ENCODE measurements at places on chromosomes 1 and 21.

DNA sequence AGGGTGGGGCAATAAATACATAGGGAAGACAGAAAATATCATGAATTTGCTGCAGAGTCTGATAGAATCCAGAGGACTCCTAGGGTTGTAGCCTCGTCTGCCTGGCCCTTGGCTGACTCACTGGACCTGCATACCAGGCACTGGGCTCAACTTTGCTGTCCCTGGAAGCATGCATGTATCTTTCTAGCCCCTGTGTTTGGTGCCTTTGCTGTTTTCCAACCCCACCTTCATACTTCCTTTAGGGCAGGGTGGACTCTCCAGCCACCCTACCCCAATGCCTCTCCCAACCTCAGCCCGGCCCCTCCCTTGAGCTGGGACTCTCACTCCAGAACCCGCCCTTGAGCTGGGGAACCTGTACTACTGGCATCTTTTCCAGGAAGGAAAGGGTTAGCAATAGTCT lies 1.2 kb downstream of the RAB25 start:
- no peak for DNase-seq

DNA sequence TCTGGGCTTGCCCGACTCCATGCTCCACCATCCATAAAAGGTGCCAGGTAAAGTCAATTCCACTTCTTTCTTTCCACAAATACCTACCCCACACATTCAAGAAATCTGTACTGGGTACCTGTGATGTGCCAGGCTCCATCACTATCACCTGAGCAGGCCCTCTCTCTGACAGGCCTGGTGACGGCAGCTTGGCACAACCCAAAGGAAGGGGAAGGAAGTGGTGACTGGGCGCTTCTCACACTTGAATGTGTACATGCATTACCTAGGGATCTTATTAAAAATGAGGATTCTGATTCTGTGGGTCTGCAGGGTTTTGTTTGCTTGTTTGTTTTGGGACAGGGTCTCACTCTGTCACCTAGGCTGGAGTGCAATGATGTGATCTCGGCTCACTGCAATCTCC lies 7.5 kb downstream of the HTR1D start:
- no peak for DNase-seq

- DNase-seq = no peak
These were observed 49.1 kb upstream of the RCOR3 start for GRCh38 chr1:211210052-211210451.

DNA sequence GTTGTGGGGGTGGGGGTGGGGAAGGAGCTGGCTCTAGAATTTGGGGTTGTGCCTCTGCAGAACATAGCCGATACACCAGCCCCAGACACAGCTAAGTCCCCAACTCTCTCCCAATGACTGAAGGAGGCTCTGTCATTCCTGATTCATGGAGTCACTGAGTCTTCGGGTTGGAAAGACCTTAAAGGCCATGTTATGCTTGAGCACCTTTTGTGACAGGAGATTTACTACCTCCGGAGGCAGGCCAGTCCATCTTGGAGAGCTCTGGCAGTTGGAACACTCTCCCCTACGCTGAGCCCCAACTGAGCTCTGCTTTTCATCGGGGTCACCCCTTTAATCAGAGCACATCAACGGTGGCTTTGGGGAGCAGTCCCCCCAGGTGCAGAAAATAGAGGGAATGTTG lies 284.4 kb upstream of the GJB5 start:
- no peak for DNase-seq

- DNase-seq = no peak
These were observed 87.4 kb upstream of the IGSF21 start for GRCh38 chr1:18020021-18020817.

DNA sequence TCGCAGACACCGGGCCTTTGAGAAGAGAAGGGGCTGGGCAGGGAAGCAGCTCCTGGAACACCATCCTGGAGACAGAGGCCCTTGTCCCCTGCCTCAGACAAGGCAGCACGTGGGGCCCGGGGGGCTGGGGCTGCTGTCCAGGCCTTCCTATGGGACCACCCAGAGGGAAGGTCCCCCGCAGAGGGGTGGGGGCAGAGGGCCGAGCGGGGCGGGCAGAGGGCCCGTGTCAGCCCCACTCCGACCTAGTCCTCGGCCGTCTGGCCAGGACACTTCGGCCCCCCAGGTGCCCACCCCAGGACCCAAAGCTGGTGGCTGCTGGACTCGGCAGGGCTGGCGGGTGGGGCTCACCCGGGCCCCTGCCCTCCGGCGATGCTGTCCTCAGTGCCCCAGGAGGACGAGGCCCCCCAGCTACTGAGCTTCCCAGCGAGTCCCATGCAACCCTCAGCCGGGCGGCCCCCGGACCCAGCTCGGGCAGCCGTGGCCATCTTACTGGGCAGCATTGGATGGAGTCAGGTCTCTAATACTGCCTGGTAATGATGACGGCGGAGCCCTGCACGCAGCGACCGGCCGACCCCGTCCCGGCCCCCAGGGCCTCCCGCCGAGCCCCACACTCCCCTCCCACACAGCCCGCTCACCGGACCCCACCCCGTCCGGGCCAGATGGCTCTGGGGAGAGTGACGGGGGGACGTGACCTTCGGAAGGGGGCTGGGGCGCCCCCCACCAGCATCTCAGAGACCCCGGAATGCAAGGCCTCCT lies 6.9 kb upstream of the TTLL10 start:
- DNase-seq = no peak

GRCh38 chr1:170634293-170634692 lies 29.6 kb upstream of the PRRX1 start:
- no peak for DNase-seq

GRCh38 chr1:155141749-155142148 lies 1.4 kb upstream of the DPM3 start:
- no peak for DNase-seq

- no peak for DNase-seq
These were observed 125.5 kb upstream of the ERRFI1 start for GRCh38 chr1:8151647-8152046.

DNA sequence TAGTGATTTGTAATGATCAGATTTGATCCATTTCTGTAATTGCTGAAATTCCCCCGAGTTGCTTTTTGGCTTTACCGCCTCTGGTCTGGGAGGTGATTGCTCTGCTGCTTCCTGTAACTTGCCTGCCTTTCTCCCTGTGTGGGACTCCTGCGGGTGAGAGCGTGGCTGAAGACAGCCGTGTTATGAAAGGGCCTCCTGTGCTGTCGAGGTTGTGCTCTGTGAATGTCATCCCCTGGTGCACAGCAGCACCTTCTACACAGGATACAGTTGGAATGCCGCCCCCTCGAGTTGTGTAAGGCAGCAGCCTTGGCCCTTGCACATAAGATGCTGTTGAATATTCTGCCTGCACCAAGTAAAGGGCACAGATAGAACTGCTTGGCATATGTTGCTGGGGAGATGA lies 5.9 kb downstream of the SOD1 start:
- no peak for DNase-seq

- peak; percentile 20 for DNase-seq
These were observed 35.9 kb upstream of the PTGS2 start for GRCh38 chr1:186715887-186716809.

DNA sequence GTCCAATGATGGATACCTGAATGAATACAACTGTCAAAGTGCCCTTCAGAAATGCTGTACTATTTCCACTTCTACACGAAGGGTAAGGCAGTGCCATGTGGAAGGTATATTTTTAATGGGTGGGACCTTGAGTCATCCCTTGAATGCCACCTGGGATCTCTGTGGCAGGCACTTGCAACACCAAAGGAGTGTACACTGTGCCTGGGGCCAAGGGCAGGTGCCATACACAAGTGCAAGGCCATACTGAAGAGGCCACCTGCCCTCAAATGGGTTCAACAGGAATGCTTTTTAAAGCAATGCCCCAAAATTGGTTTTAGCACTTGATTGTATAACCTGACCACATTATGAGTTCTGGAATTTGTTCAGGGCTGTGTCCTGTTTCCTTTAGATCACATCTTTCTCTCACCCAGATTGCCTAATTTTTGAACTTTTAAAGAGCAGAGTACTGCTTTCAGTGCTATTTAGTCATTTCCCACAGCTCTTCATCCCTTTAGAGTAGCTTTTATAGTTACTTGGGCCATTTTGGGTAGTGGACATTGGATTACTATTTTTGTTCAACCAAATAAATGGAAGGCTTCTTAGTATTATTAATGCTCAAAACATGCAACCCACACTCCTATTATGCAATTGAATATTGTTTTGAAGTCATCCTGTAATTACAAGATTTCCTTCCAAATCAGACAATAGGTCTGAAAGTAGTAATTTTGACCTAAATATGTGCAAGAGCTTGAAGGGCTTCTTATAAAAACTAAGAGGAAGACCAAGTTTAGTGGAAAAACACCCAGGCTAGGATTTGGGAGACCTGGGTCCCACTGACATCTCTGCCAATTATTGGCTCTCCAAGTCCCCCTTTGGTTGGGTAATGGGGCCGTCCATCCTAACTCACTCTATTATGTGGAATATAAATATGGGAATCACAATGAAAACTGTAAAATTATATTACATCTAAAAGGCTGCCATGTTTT lies 57.2 kb downstream of the LEPR start:
- no peak for DNase-seq

DNA sequence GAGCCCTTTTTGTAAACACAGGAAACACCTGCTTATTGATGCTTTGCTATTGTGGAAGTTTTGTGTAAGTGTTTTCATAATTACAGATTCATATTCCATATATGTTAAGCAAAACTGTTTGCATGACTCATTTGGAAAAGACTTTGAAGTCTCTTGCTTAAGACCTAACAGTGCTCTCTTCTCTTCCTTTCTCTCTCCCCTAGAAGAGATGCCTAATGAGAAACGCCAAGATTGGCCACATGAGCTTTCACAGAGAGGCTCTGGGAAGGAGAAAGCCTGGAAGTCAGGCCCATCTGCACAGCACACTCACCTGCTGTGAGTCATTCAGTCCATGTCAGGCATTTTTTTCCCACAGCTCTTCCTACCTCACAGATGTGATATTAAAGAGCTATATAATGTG lies 101.6 kb upstream of the PALMD start:
- DNase-seq = no peak

GRCh38 chr1:2641381-2642130 lies 8.7 kb upstream of the MMEL1 start:
- DNase-seq = no peak

- no peak for DNase-seq
These were observed 254.7 kb downstream of the USH2A start for GRCh38 chr1:216168546-216168945.

- DNase-seq = no peak
These were observed 9.7 kb upstream of the EPHA2 start for GRCh38 chr1:16165548-16165947.

DNA sequence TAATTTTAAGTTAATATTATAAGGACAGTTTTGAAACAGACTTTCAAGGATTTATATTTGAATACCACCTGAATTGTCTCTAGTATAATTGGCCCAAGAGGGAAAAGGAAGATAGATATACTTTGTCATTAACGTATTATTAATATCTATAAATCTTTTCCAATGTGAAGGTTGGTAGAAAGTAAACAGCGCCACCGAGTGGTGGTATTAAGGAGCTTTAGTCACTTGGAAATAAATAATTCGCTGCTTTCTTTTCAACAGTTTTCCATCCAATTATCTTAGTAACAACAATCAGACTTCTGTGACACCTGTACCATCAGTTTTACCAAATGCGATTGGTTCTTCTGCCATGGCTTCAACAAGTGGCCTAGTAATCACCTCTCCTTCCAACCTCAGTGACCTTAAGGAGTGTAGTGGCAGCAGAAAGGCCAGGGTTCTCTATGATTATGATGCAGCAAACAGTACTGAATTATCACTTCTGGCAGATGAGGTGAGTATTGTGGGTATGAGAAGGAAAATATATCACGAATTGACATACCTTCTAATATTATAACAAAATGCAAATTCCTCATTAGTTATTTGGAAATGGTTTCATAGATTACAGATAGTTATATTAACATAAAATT lies 37.7 kb downstream of the SH3GLB1 start:
- no peak for DNase-seq

DNA sequence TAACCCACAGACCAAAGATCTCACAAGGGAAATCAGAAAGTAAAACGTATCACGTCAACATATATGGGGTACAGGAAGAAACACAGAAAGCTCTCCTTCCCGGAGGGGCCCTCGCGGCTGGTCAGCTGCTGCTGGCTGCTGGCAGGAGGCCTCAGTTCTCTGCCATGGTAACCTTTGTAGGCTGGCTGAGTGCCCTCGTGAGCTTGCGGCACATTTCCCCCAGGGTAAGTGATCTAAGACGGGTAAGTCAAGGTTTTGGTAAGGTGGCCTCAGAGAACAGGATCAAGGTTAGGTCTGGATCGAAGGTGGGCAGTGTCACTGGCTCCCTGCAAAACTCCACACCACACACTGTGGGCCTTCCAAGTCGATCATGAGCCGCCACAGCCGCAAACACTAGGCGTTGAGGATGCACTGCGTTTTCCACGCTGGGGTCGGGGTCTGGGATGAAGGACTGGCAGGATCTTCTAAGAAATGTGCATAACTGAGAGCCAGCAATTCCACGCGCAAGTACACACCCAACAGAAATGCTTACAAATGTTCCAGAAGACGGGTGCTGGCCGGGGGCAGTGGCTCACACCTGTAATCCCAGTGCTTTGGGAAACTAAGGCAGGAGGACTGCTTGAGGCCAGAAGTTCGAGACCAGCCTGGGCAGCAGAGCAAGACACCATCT lies 33.9 kb downstream of the WDR4 start:
- no peak for DNase-seq

DNA sequence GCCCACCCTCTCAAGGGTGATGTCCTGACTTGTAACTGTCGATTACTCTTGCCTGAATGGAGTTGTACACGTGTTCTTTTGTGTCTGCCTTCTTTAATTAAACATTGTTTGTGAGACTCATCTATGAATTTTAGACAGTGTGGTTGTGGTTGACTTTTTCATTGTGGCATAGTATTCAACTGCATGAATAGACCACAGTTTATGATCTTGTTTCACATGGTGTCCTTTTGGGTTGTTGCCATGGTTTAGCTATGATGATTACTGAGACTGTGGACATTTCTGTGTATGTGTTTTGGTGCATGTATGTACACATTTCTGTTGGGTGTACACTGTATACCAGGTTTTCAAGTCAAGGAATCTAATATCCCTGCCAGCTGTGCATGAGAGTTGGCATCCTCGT lies 30.1 kb downstream of the PRMT2 start:
- no peak for DNase-seq

- DNase-seq = no peak
These were observed 199.3 kb downstream of the DSCAM start for GRCh38 chr21:40647706-40648105.

DNA sequence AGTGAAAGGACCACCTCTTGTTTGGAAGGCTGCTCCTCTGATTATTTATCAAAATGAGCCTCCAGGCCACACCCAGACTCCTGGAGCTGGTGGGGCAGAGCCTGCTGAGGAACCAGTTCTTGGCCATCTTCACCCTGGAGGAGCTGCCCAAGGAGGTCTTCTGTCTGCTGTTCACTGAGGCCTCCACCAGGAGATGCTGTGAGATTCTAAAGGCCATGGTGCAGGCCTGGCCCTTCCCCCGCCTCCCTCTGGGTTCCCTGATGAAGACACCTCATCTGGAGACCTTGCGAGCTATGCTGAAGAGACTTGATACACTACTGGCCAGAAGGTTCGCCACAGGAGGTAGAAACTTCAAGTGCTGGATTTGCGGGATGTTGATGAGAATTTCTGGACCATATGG lies 61.7 kb upstream of the GJA8 start:
- DNase-seq = no peak

DNA sequence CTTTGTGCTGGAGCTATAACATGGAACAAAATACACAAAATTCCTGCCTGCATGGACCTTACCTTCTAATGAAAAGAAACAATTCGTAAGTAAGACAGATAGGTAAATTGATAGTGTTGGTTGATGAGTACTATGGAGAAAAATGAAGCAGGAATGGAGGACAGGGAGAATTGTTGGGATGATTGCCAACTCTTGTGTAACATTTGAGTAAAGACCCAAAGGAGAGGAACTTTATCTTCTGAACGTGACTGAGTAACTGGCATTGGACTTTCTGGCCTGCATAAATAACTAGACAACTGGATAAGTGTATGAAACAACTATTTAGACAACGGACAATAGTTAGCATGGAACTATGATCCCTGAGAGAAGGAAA lies 6.8 kb upstream of the EFCAB14 start:
- DNase-seq = no peak
